Activated T-cell treated with anti-CD3 and anti-CD28 coated beads, Interleukin-2, amount 50 U/mL, for 72 hours (primary cell): ENCODE measurements at places on chromosomes 2 and 18. TPM values are rescaled to one million over a fixed set of nuclear protein-coding genes. Genes with fewer than 3 reads are reported as not detected.

The SNED1 gene
- 4.1 TPM for total RNA-seq

The SNTG2 gene
- total RNA-seq = 2.5 TPM

The LYG2 gene
- total RNA-seq = not detected

GRCh38 chr18:57220930-57221483, 74.1 kb downstream of the BOD1L2 start:
- no peaks in the 10 kb centered on the region for H3K36me3 ChIP-seq
- no peak overlapping the region for H3K27ac ChIP-seq
- no peaks in the 10 kb centered on the region for H3K4me1 ChIP-seq
- no peaks in the 10 kb centered on the region for H3K27me3 ChIP-seq

DNA sequence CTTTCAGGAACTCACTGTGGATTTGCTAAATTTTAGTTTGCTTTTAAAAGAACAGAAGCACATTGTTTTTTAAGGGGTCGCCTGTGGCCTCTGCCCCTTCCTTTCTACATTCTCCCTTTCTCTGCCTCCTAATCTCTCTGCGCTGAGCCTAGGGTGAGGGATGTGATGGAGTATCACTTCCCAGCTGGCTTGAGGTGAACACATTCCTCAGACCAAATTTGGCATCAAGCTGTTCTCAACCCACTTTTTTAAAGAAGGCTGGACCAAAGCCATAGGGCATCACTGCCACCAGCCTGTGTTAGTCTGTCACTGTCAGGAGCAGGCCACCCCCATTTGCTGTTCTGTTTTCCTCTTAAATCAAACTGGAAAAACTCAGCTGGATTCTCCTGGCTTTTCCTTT, 27.4 kb downstream of the EIF4E2 start:
- H3K27me3 ChIP-seq = no peaks in the 10 kb centered on the region
- peaks cover 6% of the 10 kb centered on the region for H3K36me3 ChIP-seq
- no peak overlapping the region for H3K27ac ChIP-seq
- H3K4me1 ChIP-seq = peaks cover 7% of the 10 kb centered on the region

The CFAP53 gene
- 0.97 TPM for total RNA-seq
